Stimulated activated CD4-positive, alpha-beta T cell treated with anti-CD3 and anti-CD28 coated beads, Interleukin-15, amount 100 ng/mL, for 1 hour (primary cell): ENCODE measurements at places on chromosomes 2 and 18.
A peak's percentile ranks its signal among the peaks of the same experiment; 100 is the strongest.

DNA sequence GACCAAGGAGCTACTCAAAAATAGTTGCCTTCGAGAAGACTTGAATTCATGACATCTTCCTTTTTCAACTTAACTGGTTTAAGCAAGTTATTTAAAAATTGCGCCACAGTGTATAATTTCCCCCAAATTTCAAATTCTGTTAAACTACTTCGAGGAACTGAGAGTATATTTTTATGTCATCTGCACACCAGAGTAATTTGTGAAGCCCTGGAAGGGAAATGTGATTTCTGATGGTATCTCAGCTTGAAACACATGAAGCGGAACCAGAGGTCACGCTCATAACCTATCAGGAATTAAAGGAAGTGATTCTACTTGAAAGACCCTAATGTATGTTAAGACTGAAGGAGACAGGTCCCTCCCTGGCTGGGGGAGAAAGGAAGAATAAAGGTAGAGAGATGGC, 33.9 kb upstream of the DARS1 start:
- no peak for DNase-seq

GRCh38 chr18:41645589-41646360, 309.3 kb upstream of the PIK3C3 start:
- DNase-seq, result no peak

GRCh38 chr2:76295762-76296161, 585.0 kb upstream of the GCFC2 start:
- no peak for DNase-seq

DNA sequence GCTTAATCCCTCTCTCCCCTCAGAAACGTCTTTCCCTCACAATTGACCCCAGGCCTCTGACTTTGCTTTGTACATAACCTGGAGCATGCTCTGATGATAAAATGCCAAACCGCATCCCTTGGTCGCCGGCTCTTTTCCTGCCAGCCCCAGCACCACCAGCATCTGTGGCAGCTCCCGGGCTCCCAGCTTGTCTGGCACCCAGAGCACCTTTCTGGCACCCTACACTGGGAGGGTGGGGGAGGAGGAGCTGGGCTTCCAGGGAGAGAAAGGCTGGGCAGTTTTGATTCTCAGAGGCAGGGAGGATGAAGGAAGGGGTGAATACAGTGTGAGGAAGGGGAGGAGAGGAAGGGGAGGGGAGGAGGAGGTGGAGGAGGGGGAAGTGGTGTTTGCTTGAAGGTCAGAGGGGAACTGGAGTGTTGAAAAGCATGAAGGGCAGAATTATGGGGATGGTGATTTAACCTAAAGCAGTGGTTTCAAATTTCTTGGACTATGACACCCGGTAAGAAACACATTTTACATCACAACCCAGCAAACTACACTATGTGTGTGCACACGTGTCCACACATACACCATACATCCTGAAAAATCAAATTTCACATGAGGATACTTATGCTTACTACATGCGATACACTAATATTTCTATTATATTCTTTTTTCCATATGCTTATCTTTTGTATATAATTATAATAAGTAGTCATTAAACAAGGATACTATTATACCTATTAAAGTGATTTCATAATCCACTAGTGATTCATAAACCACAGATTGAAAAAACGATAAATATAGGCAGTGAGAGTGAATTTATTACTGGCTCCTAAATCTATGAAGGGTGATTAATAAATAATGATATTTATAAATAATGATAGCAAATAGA, 30.0 kb upstream of the IGFBP2 start:
- no peak for DNase-seq

- DNase-seq, result no peak
Measured at GRCh38 chr2:133599811-133600210, 31.5 kb upstream of the NCKAP5 start.

- no peak for DNase-seq
Measured at GRCh38 chr2:108385411-108386071, 7.8 kb downstream of the SULT1C4 start.

DNA sequence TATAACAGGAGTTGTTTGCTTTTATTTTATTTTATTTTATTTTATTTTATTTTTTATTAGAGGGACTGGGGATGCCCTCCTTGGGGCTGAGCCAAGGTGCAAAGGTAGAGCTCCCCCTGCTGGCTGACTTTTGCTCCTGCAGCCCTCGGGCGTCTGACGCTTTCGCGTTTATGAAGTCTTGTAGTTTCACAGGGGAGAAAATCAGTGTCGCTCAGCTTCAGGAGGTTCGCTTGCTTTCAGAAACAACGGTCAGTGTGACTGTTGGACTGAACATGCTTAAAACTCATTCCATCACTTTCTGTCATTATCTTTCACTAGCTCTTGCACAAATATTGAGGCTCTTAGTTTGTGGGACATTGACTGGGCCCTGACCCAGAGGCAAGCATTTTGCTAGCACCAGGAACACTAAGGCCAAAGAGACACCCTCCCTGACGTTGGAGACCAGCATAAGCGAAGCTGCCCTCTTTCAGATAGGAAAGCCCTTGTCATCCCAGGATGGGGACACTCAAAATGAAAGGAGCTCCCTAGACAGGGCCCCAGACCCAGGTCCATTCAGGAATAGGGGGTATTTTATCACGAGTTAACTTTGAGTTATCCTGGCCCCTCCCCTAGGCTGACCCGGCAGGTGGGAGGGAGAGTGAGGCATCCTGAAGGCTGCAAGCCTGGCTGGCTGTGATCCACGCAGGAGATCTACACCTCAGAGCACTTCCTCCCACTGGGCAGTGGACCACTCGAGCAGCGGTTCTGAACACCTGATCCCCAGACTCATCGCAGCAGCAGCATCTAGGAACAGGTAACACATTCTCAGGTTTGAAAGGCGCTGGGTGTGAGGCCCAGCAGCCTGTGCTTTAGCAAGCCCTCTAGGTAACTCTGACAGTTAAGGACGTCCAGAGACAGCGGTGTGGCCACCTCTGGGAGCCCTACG, 34.4 kb downstream of the LGALSL start:
- peak; percentile 54 for DNase-seq

DNA sequence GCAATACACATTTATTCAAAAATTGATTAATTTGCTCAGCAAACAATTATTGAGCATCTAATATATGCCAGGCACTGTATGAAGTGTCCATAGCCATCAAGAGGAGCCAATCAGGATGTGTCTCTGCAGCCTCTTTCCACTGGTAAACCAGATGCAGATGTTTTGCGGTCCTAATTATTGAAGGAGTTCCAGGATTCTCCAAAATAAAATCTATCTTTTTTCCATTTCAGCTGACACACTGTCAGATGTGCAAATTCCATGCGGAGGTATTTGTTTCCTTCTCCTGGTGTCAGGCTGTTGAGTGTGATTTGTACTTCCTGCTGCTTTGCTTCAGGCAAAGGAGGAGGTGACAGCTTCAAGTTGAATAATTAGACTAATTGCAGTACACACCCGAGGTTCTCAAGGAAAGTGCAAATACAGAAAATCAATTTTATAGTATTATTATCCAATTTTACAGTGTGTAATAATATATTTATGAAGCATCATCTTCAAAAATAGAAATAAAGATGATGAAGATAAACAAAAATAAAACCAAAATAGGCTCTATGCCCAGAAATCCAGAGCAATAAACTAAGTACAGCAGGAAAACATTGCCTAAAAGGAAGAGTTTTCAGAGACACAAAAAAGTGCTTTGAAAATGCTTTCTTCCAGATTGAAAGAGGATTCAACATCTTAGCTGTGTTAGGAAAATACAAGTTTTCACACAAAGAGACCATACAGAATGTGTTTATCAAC, 1352.9 kb upstream of the CHAC2 start:
- DNase-seq, result no peak

- no peak for DNase-seq
Measured at GRCh38 chr2:174614261-174614660, 16.7 kb upstream of the WIPF1 start.

GRCh38 chr2:235956281-235956970, 211.8 kb downstream of the GBX2 start:
- DNase-seq, result no peak

DNA sequence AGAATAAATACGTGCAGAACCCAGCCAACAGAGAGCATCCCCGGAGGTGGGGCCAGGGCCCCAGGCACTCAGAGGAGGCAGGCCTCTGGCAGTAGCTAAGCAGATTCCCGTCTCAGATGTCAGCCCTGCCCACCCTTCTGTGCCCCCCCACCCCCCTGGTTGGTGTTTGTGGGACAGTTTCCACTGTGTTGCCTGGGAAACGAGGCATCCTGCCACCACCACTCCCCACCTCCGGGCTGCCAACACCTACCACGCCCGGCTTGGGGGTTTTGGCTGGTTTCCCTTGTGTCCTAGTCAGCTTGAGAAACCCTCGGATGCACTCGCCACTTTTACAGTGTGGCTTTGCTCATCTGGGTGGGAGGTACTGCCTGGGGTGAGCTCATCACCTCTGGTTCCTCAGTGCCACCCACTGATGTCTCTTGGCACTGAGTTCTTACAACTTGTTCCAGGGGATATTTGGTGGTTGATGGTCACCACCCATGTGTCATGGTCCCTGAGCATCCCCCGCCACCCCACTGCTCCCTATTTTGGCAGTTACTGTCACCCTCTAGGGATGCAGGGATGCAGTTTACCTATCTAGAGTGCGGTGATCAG, 72.4 kb upstream of the YWHAQ start:
- peak; percentile 66 for DNase-seq

- no peak for DNase-seq
Measured at GRCh38 chr2:232338759-232339106, 39.8 kb upstream of the ALPP start.

DNA sequence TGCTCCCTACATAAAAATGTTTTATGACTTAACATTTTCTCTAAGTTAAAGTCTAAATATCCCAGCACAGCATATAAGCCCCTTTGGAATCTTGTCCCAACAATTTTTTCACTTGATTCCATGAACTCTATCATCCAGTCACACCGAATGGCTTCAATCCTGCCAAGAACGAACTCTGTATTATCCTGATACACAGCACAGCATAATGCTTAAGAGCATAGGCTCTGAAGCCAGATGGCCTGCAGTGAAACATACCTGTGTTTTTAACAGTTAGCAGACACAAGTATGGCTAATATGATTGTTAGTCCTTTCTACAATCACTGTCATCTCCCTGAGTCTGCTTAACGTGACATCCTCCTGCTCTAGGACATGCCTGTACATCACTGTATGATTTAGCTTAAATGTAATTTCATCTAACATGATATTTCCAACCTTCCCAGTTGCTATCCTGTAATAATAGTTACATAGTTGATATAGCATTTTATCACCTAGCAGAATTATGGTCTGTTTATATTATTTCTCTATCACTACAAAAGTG, 669.5 kb downstream of the ERBB4 start:
- DNase-seq, result no peak

DNA sequence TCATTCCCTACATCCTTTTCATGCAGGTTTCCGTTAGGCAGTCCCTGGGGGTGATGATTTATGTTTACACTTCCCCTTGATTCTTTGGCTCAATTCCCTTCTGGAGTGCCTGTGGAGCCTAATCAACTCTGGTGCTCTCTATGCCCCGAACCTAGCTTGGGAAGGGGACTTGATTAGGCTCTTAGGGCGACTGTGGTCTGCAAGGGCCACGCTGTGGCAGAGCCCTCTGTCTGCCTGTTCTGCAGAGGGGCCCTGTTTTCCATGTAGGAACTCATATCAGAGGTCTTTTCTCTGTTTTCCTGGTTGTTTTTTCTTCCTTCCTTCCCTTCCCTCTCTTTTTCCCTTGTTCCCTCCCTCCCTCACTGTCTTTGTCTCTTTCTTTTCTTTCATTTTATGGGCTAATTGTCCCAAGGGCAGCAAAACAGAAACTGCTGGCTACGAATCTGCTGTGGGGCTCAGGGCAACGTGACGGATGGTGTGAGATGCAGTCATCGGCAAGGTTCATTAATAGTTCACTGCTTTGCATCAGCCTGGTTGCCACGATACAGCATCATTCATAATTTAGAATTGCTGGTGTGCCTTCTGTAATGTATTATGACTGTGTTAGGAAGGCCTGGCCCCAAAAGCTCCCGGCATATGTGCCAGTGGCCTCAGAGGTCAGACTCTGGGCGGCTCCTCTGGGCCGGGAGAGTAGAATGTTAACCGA, 134.5 kb downstream of the NAPG start:
- no peak for DNase-seq

DNA sequence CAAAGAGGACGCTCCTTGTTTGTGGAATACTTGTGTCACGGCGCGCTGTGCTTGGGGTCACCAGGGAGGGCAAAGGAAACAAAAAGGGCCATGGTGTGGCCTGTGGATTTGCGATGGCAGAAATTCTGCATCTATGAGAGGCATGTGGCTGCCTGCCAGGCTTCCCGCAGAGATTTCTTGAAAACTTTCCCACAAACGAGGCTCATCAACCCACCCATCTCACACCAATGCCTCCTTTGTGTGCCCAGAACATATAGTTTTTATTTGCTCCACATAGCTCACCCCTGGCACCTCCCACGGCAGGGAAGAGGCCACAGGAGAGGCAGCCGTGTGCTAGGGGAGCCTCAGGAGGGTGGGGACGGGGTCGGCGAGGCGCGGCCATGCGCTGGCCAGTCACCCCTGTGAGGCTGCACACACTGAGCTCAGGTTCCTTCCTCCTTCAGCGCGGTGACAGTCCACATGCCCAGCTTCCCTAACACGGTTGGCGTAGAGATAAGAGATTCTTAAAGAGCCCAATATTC, 100.3 kb downstream of the MBP start:
- no peak for DNase-seq

DNA sequence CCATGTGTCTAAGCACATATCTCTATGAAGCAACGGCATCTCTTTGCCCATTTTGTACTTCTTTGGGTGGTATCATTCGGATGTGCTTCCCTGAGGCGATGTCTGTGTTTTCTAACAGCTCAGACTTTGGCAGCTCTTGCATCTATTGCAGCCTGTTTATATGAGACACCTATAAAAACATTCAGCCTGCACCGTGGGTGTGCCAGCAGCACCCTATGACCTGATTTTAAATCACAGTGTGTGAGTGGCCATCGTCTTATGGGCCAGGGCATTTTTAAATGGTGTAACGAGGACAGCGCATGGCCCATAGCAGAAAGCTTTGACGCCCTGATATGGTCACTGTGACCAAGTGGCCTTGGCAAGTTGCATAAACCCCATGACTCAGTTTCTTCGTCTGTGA, 12.9 kb downstream of the NPAS2 start:
- no peak for DNase-seq
